ENCODE measurements at places on chromosomes 12 and 14.

GRCh38 chr12:114913871-114914801 is 230.2 kb upstream of the TBX3 start:
- no peak for DNase-seq

GRCh38 chr12:52615208-52615868 is 3.0 kb downstream of the KRT73 start:
- DNase-seq: no peak

DNA sequence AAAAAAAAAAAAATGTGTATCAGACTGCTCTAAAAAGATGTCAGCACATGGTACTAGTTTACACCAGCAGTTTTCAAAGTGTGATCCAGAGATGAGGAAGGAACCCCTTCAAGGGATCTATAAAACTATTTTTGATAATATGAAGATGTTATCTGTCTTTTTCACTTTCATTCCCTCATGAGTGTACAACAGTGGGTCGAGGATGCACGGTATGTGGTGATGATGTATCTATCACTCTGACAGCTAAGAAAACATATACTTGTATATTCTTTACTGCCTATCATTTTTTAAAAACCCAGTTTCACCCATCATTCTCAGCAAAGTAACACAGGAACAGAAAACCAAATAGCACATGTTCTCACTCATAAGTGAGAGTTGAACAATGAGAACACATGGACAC is 12.4 kb downstream of the DUSP16 start:
- no peak for DNase-seq

DNA sequence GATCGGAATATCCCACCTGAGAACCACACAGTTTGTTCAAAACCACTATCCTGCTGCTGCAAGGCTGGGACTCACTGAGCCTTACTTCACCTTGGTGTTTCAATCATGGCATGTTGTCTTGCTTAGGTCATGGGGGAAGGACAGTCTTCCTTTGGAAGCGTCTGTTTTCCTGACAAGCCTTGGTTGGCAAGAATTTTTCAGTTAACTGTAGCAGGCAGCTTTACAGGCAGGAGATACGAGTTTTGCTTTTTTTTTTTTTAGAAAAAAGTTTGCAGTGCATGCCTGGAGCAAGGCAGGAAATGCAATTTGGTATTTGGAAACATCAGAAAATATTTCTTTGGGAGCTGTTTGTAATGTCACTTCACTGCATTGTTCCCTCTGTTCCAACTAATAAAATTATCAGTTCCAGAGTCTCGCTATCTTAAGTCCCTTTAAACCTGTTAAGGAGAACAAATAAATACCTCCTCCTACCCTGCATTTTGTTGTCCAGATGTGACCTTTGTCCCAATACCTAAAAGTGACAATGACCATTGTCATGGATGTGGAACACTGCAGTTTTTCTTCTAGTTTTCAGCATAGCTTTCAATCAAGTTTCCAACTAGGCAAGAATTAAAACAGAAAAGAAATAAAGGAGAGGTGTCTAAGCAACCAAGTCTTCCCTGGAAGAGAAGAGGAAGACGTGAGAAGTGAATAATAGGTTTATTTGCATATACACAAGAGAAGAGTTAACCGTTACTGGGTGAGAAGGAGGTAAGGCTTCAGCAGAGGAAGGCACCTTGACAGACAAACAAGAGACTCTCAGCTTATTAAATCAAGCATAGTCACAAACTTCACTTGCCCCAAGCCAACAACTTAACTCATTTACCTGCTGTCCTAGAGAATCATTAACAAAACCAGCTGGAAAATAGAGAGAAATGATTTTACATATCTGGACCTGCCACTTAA is 71.4 kb upstream of the ACTN1 start:
- DNase-seq: no peak

GRCh38 chr12:7832059-7832696 is 40.5 kb downstream of the SLC2A14 start:
- no peak for DNase-seq

GRCh38 chr12:109387425-109388166 is 39.9 kb downstream of the MYO1H start:
- DNase-seq: no peak

DNA sequence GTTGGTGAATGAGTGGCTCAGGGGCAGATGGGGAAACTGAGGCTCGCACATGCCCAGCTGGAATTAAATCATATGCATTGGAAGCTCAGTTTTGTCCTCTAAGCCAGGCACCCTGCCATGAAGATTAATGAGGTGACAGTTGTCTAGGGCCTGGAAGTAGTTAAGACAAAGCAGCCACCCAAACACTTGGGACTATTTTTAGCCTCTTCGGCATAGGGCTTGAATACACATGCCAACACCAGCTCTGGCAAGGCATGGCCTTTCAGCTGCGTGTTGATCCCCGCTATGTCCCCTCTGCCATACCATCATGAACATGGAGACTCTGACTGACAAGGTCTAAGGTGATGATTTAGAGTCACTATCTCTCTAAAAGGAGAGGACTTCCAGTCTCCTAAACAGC is 250.2 kb downstream of the KSR2 start:
- DNase-seq: no peak

GRCh38 chr12:27523642-27524493 is at the start of gene PPFIBP1:
Gene PPFIBP1 (plus strand): TSS chr12:27524206. CDS start chr12:27633397, 109,191 bp downstream.
- peak; percentile 98 for DNase-seq

DNA sequence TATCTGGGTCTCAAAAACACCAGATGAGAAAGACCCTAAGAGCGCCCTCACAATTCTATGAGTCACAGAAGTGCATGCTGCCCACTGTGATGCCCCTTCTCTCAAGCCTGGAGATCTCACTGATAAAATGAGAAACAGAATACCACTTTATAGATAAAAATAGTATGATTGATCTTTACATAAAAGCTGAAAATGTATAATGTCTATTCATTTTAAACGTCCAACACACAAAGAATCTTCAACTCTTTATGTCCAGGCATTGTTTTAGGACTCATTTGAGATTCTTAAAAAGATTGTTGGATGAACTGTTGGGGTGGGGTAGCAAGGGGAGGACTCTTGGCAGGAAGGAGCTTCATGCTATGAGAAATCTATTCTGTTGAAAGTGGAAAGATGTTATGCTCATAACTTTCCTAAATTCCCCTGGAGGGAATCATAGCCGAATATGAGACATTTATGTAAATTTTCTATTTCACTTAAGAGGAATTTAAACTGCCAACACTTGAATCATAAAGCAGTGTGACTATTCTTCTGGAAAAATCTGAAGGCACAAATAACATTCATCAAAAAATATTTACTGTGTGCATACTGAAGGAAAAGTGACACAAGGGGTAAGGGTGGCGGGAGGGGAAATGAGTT is 174.6 kb downstream of the STXBP6 start:
- no peak for DNase-seq

- no peak for DNase-seq
These were observed 137.9 kb upstream of the CPSF6 start for GRCh38 chr12:69101505-69101904.

GRCh38 chr12:64737539-64737938 is 21.7 kb downstream of the GNS start:
- no peak for DNase-seq

GRCh38 chr14:72901361-72901760 is 7.5 kb upstream of the DPF3 start:
- no peak for DNase-seq

GRCh38 chr14:47626151-47627035 is 49.0 kb downstream of the MDGA2 start:
- no peak for DNase-seq

- no peak for DNase-seq
These were observed 13.2 kb upstream of the SLC6A13 start for GRCh38 chr12:275812-276211.

GRCh38 chr12:67442347-67442841 is 173.2 kb downstream of the CAND1 start:
- DNase-seq: no peak

DNA sequence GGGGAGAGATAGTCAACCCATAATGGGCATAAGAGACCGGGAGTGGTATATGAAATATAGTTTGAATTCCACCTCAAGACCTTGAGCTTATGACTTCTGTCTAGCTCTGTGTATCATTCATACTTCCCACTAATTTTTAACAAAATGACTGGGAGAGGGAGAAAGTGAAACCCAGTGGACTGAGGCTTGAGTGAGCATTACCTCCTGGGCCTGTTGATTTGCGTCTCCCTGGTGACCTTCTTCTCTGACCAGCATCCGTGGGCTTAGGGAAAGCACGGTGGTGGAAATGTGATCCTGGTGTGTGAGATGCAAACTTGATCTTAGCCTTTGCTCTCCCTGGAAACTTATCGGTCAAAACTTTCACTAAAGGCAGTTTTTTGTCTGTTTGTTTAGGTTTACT is 207.9 kb upstream of the BCL2L14 start:
- no peak for DNase-seq

DNA sequence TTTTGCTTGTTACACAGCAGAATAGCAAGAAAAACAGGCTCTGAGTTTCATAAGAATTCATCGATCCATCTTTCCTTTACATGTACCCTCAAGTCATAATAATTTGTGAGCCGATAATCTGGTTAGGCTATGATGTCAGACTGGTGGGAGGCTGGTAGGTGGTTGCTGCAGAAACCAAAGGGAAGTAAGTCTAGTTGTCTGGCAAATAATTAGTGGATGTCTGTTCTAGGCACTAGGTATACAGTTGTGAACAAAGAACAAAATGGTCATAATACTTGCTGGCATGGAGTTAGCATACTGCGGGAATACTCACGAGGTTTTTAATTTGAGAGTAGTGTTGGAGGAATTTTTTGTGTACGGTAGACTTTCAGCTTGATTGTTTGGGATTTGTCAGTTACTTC is 8.8 kb downstream of the SUSD6 start:
- no peak for DNase-seq

DNA sequence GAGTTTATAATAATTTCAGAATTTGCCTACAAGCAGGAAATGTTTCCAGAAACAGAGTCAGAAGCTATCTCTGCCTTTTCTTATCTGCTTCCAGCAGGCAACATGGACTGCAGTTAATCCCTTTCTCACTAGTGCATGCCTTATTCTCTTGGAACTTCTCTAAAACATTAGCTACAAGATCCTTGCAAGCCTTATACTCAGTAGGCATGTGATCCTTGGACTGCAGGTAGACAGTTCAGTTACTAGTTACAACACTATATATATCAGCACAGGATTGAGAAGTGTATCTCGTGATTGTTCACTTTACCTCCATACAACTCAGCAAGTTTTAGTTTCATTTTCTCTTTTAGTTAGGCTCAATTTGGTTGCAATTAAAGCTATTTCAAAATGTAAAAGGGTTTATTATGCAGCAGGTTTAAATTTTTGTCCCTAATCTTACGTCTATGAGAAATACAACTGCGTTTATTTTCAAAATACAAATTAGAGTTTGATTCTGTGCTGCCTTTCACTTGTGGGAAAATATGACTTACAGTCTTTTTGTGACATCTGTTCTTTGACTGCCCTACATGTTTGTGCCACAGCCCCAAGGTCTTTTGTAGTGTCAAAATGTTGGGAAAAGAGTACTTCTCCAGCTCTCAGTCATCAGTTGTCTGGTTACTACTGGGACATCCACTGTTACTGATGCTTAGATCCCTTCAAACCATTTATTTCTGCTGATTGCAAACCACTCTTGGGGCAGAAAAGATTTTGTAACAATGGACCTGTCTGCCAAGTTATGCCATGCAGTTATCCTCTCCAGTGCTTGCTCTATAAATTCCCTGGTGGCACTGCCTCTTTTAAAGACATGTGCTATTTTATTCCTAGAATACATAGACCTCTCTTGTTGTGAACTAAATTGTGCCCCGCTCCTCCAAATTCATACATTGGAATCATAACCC is 709.0 kb upstream of the FOXG1 start:
- no peak for DNase-seq

GRCh38 chr14:106538201-106538600 is 1011.8 kb downstream of the TMEM121 start:
- DNase-seq: no peak

GRCh38 chr14:90758959-90759358 is 57.3 kb downstream of the TTC7B start:
- no peak for DNase-seq

DNA sequence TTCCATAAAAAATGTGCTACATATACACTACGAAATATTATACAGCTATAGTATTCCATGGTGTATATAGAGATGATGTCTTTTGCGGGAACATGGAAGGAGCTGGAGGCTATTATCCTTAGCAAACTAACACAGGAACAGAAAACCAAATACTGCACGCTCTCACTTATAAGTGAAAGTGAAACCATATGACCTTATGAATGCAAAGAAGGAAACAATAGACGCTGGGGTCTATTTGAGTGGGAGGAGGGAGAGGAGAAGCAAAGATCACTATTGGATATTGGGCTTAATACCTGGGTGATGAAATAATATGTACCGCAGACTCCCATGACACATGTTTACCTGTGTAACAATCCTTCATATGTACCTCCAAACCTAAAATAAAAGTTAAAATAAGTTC is 142.8 kb downstream of the LRFN5 start:
- no peak for DNase-seq

GRCh38 chr12:50073206-50073605 is 11.9 kb upstream of the SMARCD1 start:
- no peak for DNase-seq

DNA sequence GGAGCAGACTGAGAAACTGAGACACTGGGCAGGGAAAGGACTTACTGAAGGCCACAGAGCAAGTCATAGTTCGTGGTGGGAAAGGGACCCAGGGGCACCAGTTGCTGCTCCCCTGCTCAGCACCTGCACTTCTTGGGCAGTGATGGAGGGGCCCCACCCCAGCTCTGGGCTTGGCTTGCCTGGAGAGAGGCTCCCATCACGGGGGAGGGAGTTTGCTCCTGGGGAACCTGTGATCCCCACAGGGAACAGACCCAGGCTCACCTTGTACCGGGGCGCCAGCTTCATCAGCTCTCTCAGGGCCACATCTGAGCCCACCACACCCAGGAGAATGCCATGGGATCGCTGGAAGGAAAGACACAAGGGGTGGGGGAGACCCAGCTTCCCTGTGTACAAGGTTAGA is 39.8 kb downstream of the CACNA2D4 start:
- DNase-seq: no peak

- no peak for DNase-seq
These were observed 18.9 kb downstream of the FAR2 start for GRCh38 chr12:29167988-29168387.

DNA sequence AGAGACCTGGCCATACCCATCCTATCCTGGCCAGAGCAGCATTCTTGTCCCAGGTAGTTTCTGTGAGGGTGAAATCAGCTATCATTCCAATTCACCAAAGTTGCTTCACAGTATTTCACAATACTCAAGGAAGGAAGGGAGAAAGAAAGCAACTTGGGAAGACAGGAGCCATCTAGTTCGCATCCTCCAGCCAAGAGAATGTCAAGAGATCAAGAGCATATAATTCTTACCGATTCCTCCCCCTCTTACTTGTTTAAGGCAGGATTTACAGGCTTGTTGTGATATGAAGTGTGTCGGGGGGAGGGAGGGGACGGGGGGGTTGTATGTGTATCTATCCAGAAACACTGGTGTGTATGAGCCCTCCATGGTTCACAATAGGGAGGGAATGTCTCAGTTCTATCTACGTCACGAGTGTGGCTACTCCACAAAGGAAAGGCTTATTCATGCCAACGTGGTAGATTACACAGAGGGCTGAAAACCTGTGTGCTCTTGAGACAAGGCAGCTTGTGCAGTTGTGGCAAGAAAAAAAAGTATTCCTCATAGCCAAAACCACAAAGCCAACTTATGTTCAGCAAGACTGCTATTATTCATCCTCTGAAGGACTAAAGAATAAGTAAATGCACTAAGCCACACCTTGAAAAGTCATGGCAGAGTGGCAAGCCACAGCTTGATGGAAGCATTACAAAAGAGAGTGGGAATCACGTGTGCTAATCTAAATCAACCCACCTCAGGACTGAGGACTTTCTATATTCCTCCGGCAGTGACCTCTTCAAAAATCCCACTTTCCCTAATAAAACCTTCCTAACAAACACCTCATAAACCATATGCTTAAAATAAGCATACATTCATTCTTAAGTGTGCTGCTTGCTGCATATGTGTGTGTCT is 35.0 kb downstream of the CORO1C start:
- DNase-seq: no peak

GRCh38 chr14:36717363-36717762 is 55.7 kb downstream of the PAX9 start:
- no peak for DNase-seq
